Sciatic nerve (tissue), 2 donors: ENCODE measurements at places on chromosomes 11 and 22. TPM values are rescaled to one million over a fixed set of nuclear protein-coding genes. Genes with fewer than 3 reads are reported as not detected.

C11orf86 gene
- total RNA-seq, result not detected

DNA sequence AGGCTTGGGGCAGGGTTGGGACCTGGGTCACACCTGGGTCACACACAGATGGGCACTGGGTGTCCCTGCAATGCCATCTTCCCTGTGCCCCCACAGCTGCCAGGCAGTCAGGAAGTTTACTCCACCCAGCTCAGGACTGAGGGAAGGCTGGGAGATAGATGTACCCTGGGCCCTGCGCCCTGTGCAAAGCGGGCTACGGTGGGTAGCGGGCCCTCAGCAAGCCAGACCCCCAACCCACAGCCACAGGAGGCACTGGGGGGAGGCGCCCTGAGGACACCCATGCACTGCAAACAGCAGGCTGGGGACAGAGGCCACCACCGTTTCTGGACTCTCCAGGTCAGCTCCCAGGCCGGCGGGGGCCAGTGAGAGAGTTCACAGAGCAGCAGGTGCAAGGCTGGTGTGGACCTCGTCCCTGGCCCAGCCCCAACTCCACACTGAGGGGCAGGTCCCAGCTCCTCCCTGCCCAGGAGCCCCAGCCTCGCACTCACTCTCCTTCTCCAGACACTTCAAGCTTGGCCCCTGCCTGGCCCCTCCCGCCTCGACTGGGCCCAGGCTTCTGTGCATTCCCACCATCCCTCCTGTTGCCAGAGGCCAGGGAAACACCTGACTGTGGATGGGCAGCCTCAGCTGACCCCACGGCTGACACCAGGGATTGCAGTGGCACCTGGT is 4.9 kb downstream of the DUSP8 start:
- DNase-seq, result peak; percentile 60

LMNTD2 gene
- total RNA-seq, result 1.3 TPM

C11orf58 gene
- 127 TPM for total RNA-seq

DNA sequence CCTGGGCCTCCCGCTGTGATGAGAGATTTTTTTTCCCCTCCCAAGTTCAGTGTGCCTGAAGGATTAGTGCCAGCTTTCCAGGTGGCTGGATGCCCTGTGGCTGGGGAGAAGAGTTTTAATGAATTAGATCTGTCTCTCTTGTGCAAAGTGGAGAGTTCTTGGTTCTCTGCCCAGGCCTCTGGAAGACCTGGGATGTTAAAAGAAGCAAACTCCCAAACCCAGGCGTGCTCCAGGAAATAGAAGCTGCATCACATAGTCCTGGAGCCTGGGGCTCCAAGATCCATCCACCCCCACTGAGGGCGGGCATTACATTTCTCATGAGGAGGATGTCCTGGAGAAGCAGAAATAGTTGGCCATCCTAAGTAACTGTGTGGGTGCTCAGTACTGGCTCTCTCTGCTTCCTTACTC is 30.6 kb downstream of the SDHAF2 start:
- no peak for DNase-seq

DNA sequence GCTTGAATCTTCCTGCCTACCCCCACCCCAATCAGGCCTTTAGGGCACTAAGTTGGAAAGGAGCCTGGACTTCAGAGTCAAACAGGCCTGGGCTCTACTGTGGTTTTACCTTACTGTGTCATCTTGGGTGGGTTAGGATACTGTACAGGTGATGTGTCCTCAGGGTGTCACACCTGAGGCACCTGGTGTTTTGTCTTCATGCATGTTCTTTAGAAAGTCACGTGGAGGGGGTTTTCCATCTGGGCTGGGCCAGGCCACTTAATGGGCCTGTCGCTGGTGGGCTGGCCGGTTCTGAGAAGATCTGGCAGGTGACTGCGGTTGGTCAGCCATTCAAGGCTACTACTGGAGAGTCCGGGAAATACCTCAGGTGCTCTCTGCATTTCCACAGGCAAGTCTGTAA is 92.6 kb downstream of the SWAP70 start:
- DNase-seq, result no peak

DNA sequence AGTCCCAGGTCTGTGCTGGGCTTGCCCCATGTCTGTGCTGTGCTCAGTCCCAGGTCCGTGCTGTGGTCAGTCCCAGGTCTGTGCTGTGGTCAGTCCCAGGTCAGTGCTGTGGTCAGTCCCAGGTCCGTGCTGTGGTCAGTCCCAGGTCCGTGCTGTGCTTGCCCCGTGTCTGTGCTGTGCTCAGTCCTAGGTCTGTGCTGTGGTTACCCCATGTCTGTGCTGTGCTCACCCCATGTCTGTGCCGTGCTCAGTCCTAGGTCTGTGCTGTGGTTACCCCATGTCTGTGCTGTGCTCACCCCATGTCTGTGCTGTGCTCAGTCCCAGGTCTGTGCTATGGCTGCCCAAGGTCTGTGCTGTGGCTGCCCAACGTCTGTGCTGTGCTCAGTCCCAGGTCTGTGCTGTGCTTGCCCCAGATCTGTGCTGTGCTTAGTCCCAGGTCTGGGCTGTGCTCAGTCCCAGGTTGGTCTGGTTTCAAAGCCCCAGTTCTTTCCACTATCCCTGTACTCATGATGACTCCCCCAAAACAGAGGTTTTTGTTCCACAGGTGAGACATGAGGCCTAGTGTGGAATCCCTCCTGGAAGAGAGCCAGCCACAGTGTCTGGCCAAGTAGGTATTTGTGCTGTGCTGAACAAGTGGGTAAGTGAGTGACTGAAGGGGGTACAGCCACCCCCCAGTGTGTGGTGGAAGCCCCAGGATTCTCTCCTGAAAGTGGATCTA is 34.8 kb downstream of the IRAG1 start:
- DNase-seq, result no peak

APLNR gene
- 12.7 TPM for total RNA-seq

CFAP300 gene
- total RNA-seq, result 4.8 TPM

DNA sequence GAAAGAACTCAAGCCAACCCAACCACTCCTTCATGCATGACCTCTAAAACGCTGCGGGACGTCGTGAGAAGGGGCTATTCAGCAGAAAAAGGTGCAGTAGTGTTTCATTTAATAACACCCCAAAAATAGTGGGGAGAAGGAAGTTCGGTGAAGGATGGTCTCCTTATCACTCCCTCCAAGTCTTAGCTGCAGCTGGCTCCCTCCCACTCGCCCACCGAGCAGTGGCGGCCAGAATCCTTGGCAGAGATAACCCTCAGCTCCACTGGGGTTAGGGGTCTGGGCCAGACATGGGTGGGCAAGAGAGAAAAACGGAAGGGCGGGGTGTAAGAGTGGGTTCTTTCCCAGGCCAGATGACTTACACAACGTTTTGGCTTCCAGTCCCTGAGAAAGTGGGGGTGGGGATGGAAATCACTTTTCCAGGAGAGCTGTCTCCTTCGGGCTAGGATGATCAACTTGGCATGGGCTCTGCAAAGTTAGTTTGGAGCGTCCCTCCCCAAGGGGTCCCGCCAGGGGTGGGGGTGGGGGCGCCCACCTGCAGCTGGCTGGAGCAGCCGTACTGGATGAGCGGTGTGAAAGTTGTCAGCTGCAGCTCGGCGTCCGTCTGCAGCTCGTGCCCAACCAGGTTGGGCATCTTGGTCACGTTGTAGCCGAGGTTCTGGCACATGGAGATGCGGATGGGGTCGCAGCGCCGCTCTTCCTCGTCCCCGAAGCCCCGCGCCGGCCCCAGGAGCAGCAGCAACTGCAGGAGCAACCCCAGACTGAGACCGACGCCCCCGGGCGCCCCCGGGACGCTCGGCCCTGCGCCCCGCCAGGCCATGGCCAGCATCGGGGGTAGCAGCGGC is 705 bp downstream of the FZD4 start:
- peak; percentile 65 for DNase-seq

DNA sequence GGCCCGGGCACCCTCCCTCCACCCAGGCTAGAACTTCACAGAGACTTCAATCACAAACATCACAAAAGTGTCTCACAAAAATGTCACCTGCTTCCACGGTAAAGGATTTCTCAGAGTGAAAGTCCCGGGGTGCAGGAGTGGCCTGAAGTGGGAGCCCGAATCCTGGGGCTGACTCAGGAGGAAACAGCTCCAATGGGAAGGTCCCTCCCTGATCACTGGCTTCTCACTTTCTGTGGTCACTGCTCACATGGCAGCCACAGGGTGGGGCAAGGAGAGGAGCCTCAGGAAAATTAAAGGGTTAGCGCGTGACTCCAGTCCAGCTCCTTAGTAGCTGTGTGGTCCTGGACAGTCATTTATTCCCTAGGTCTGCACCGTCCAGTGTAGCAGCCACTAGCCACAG is 564.5 kb upstream of the B3GAT1 start:
- DNase-seq, result no peak

GRCh38 chr11:41720761-41721160 is 261.3 kb upstream of the LRRC4C start:
- no peak for DNase-seq

DNA sequence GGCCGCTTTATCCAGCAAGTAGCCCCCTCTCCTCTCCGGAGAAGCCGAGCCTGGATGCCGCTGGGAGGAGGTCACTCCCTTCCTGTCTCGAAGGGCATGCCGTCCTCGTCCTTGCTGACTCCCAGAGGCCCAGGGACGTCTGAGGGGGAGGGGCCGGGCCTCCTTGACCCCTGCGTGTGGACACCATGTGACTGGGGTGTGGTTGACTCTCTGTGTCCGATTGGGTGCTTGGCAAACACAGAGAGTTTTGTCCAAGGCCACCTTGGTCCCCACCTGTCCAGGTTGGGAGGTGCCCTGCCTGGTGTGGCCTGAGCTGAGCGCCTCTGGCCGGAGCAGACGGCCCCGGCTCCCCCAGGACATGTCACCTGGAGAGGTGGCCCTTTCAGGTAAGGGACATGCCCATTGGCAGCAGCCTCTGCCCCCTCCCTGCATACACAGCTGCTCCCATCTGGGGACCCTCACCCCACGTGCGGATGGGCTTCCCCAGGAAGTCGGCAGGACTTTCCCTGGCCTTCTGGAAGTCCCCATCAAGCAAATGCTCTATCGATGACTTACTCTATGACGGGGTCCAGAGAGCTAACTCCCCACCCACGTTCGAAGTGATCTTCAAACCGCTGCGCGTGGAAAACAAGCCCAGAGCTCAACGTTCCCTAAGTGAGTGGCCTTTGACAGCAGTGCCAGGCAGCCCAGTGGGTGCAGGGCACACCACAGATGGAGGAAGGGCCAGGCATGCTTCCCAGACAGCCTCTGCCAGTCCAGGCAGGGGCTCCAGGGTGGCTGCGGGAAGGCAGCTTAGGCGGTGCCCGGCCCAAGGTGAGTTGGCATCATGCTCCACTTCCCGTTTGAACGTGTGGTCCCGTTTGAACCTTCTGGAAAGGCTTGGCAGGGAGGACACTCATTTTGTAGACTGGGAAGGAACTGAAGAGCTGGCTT is at the start of gene SMIM38:
TSS of gene SMIM38 (plus strand) at position 634 of the 933 bp plus-strand sequence. CDS start 1,912 bp downstream, outside the sequence.
- no peak for DNase-seq

GRCh38 chr11:70040869-70041501 is 37.1 kb upstream of the ANO1 start:
- DNase-seq, result no peak

DNA sequence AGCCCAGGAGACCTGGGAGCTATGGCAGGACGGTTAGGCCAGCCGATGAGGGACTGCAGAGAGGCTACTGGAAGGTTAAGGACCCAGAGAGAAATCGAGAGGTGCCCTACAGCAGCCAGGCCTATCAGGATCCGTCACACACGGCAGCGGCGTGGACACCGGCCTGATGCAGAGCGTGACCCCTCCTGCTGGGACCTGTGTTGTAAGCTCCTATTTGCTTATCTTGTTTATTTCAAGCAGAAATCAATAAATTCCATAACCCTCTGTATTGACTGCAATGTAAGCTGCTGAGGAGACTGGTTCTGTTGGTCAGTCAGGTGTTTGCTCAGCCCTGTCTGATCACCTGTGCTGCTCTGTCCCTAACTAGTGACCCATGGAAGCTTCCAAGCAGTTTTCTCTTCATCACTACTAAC is 39.9 kb downstream of the PPP2R1B start:
- DNase-seq, result no peak

DNA sequence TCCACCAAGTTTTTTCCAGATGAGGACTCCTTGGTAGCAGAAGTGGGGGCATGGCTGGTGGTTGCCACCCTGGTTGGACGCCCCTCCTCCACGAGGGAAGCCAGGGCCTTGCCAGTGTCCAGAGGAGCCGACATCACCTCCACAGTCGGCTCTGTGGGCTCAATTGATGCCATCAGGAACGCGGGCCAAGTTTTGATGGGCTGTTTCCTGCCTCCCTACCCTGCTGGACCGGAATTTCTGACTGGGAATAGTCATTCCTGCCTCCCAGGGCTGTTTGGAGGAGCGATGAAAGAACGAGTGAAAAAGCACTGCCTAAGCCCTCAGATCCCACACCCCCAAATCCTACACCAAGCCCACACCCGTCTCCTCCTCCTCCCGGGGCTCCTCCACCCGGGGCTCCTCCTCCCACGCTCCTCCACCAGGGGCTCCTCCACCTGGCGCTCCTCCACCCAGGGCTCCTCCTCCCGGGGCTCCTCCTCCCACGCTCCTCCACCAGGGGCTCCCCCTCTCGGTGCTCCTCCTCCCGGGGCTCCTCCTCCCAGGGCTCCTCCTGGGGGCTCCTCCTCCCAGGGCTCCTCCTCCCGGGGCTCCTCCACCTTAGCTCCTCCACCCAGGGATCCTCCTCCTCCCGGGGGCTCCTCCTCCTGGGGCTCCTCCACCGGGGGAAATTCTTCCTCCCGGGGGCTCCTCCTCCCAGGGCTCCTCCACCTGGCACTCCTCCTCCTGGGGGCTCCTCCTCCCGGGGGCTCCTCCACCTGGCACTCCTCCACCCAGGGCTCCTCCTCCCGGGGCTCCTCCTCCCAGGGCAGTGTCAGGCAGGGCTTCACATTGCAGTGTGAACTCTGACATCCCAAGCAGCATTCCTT is 10.0 kb upstream of the PRR5 start:
- no peak for DNase-seq

SCUBE2 gene
- 8.8 TPM for total RNA-seq

- no peak for DNase-seq
Measured at GRCh38 chr11:106988151-106989077, 29.9 kb downstream of the GUCY1A2 start.

- DNase-seq, result no peak
Measured at GRCh38 chr11:74139151-74139918, 31.5 kb downstream of the C2CD3 start.

DNA sequence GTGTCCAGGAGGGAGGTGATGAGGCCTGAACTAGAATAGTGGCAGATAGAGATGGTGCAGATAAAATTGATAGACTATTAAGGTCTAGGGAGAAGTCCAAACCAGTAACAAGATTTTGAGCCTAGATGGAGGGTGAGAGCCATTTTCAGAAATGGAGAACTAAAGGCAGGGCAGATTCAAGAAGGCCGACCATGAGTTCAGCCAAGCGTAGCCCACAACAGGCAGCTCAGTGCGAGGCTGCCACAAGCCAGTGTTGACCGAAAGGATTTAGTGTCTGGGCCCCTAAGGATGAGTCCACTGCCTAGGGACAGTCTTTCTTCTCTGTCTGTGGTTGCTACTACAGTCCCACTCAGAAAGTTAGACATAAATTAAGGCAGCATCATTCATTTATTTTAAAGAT is 51.7 kb downstream of the PPP2R1B start:
- DNase-seq, result no peak
